ENCODE measurements at places on chromosomes 4 and X.

GRCh38 chr4:145418739-145419138 is 62.9 kb upstream of the SMAD1 start:
- DNase-seq, result no peak

- peak; percentile 12 for DNase-seq
These were observed 34.1 kb downstream of the HNRNPH2 start for GRCh38 chrX:101442085-101442484.

DNA sequence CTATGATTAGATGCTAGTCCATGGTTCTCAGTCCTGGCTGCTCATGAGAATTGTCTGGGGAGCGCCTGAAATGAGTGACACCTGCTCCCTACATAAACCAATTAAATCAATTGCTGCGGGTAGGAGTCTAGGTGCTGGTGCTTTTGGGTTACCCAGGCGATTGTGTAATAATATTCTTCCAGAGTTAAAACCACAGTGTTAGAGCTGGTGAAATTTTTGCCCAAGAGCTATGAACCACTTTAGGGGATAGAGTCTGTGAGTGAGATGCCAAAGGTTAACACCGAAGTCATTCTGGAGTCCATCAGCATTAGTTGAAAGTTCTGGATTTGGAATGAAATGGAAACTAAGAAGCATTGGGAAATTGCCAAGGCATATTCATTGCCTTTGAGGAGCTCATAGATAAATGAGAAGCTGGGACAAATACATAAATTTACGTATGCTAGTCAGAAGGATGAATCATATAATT is 15.3 kb downstream of the PDK3 start:
- DNase-seq, result peak; percentile 9

- no peak for DNase-seq
These were observed 26.4 kb upstream of the MMRN1 start for GRCh38 chr4:89868276-89868675.

Measured in fibroblast of mammary gland (primary cell).